Fibroblast of lung (primary cell): ENCODE measurements at places on chromosomes 2 and 18. TPM values are rescaled to one million over a fixed set of nuclear protein-coding genes. Genes with fewer than 3 reads are reported as not detected.
A peak's percentile ranks its signal among the peaks of the same experiment; 100 is the strongest.

The REEP1 gene
- not detected in 2 replicates for total RNA-seq

- DNase-seq: no peak
These were observed 569.9 kb upstream of the LINC00305 start for GRCh38 chr18:64718808-64719207.

GRCh38 chr18:23784832-23785245, 95.6 kb downstream of the LAMA3 start:
- DNase-seq: peak; percentile 67

DNA sequence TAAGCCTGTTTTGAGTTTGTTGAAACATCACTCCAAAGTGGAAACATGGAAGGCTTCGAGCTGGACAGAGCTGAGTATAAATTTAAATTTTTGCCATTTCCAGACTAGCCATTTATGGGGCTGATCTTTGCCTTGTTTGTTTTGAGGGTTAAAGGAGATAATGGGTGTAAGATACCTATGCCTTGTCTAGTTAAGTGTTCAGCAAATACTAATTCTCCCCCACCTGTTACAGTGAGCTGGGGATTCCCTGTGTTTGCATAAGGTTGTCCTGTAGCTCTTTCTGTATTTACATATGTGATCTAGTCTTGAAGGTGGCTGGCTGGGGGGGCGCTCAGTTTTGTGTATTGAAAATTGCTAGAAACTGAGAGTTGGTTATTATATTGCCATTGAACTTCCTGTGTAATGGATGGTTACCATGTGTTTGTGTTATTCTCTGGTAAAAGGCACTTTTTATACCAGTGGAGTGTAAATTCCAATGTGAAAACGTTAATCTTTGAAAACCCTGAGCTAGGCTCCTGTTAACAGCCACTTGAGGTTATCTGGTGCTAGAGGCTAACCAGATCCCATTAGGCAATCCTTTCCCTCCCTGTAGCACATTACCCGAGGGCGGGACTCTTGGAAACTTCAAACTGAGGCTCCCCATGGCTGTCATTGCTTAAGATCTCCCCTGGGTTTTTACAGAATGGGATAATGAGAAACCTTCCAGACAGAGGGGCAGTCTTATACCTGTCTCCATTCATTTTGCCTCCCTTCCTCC, 26.7 kb downstream of the TANC1 start:
- no peak for DNase-seq

GRCh38 chr2:37091873-37092272, 7.6 kb downstream of the GPATCH11 start:
- no peak for DNase-seq

DNA sequence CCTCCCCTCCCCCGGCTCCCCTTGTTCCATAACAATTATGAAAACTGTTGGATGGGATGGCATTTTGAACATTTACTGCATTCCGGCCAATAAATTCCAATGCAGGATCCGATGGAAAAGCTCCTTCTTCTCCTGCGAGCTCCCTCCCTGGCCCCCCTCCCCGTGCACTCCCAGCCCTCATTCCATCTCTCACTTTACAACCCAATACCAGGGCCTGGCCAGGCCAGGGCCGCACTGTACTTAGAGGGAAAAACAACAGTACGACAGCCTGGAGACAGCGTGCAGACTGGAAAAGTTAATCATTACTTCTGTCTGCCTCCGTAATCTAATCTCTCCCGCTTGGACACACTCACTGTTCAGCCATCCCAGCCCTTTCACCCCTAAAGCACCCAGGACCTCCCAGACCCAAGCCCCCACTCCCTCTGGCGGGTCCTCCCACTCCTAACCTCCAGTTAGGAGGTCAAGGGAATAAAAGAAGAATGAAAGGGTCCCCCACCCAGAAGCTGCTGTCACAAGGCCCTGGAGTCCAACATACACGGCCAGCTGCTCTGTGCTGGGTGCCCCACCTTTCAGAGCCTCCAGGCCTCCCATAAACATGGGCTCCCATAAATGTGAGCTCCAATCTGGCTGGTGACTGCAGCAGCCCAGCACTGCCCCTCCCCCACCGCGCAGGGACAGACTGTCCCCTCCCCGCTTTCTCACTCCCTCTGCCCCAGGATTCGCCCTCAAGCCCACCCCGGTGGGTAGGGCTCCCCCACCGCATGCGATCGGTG, 20.6 kb downstream of the SMAD7 start:
- DNase-seq: peak; percentile 92

The PSTPIP2 gene
- 8.2 and 13.4 TPM in 2 replicates for total RNA-seq

DNA sequence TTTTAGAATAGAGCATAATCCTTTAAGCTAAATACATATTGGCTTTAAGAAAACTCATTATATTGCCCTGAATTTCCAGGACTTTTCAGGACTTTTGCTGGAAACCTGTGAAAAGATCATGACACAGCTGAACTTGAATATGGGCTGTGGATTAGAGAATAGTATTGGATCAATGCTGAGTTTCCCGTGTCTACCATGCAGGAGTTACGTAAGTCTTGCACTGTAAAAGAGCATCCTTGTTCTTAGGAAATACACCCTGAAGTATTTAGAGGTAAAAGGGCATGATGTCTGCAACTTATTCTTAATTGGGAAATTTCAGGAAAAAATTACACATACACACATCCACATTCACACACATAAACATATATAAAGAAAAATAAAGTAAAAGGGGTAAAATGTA, 82.1 kb downstream of the ZFP36L2 start:
- peak; percentile 72 for DNase-seq

GRCh38 chr2:235849489-235849888, 318.7 kb downstream of the GBX2 start:
- no peak for DNase-seq

The DSG4 gene
- total RNA-seq: not detected in 2 replicates

GRCh38 chr2:210475706-210476105, 853 bp downstream of the LANCL1 start:
- DNase-seq: peak; percentile 7

DNA sequence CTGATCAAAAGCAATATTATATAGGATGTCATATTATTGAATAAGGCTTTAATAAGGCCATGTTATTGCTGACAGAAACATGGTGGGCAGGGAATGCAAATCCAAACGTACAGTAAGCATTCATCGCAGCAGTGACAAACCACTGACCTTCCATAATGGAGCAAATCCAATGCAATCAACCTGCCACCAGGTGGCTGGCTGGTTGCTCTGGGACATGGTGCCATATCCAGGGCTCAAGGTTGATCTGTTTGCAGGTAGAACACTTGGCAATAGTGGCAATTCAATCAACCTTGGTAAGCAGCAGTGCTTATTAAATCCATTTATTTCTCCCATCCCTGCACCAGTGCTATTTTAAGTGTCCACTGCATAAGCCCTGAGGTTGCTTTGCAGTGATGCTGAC, 75.4 kb downstream of the CERKL start:
- DNase-seq: no peak

GRCh38 chr18:48036226-48036625, 105.8 kb upstream of the SMAD2 start:
- DNase-seq: no peak

The TMEM198 gene
- 0.77 and 0.99 TPM in 2 replicates for total RNA-seq

The CPS1 gene
- total RNA-seq: 25.7 and 27.4 TPM in 2 replicates
